ENCODE measurements at places on chromosomes 2 and 18. TPM values are rescaled to one million over a fixed set of nuclear protein-coding genes. Genes with fewer than 3 reads are reported as not detected.

Gene NLRC4
- not detected for total RNA-seq

Gene IL1F10
- not detected for total RNA-seq

GRCh38 chr2:165251366-165251765 lies 12.2 kb downstream of the SCN2A start:
- DNase-seq: peak; percentile 26

- DNase-seq: no peak
These were observed 166.3 kb downstream of the C1D start for GRCh38 chr2:67896476-67896875.

DNA sequence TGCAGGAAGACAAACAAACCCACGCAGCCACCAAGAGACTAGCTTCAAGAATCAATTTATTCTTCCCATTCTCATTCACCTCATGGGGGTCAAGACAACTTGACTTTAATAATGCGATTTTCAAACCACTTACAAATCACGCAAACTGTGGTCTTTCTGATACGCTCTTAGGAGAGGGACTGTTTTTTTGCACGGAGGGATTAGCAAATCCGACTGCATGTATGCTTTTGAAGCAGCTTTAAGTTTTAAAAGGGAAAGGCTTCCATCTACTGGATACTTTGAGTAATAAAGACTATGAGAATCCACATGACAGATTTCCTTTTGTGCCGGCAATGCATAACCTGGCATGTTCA lies 322.9 kb upstream of the KCNJ3 start:
- peak; percentile 51 for DNase-seq

- DNase-seq: no peak
These were observed 167.7 kb downstream of the PLCL1 start for GRCh38 chr2:197972061-197972460.

GRCh38 chr18:69980982-69981804 lies 33.5 kb upstream of the CD226 start:
- no peak for DNase-seq
